Immature natural killer cell (primary cell): ENCODE measurements at places on chromosomes 16 and 17.

DNA sequence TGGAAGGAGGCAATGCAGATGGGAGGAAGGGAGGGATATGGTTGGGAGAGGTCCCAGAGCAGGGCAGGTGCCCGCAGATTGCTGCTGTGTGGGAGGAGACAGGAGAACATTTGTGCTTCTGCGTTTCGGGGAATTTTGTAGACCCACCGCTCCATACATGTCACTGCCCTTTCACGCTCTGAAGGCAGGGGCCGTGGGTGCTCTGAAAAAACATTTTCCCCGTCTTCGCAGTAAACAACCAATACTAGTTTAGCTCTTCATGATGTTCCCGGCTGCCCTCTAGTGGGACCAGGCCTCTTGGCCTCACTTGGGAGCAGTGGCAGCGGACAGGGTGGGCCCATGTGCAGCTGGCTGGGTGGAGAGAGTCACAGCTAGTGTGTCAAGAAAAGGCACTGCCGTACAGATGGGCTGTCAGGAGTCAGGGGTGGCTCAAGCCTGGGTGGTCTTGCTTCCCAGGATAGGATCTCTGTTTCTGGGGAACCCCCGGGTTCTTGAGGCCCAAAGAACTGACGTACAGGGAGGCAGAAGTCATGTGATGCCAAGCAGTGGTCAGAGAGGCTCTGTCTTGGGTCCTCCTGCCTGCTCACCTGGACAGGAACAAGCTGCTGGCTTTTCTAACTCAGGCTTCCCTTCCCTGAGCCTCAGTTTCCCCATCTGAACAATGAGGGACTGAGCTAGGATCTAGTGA, 46.5 kb upstream of the CPNE2 start:
- peak; percentile 32 for DNase-seq

DNA sequence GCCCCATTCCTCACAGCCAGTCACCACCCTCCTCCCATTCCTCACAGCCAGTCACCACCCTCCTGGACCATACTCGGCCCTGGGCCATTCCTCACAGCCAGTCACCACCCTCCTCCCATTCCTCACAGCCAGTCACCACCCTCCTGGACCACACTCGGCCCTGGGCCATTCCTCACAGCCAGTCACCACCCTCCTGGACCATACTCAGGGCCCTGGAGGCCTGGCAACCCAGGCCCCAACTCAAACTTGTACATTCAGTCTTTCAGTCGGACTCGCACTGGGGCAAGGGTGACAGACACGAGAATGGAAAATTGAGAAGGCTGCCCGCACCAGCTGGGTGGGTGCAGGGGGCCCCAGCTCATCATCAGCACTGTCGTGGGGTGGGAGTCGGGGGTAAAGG, 30.4 kb upstream of the FOXK2 start:
- DNase-seq: no peak

- DNase-seq: no peak
Observed at GRCh38 chr16:29303520-29303919, 103.0 kb downstream of the NPIPB11 start.

GRCh38 chr16:14196011-14196410, 124.9 kb downstream of the MRTFB start:
- DNase-seq: no peak

DNA sequence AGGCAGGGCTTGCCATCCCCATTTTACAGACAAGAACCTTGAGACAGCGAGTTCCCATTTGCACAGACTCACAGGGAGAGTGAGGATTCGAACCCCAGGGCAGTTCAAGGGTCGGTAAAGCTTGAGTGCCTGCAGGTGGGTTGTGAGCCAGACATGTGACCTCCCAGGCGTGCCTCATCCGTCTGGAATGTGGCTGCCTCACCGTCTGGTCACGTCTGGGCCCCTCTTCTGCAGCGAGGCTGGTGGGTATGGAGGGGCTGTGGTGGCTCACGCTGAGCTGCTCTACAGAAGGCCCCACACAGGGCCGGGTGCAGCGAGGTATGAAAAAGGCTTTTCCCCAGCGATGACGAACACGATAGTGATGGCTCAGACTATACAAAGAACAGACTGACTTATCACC, 35.8 kb upstream of the LHX1 start:
- DNase-seq: no peak

DNA sequence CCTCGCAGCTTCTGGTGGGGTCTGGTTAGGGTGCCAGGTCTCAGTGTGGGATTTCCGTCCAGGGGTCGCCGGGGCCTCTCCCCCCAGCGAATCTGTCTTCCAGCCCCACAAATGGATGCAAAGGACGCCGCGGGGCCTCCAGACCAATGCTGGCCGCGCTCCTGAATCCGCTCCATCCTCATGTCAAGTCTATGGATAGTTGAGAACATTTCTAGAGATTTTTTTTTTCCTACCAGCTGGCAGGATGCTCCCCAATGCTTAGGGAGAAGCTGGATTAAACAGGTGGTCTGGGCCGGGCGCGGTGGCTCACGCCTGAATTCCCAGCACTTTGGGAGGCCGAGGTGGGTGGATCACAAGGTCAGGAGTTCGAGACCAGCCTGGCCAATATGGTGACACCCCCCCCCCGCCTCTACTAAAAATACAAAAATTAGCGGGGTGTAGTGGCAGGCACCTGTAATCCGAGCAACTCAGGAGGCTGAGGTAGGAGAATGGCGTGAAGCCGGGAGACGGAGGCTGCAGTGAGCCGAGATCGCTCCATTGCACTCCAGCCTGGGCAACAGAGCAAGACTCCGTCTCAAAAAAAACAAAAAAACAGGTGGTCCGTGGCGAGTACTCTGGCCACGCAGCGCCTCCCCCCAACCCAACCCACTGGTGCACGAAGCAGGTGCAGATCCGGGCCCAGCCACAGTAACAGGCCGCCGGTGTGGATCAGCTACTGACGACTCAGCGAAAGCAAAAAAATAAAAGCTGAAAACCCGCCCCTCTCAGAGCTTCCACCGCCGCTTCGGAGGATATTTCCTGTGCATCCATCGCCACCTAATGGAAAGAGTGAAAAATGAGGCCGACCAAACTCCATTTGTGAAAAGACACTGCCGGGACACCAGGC, 1.1 kb upstream of the NXN start:
- peak; percentile 77 for DNase-seq

DNA sequence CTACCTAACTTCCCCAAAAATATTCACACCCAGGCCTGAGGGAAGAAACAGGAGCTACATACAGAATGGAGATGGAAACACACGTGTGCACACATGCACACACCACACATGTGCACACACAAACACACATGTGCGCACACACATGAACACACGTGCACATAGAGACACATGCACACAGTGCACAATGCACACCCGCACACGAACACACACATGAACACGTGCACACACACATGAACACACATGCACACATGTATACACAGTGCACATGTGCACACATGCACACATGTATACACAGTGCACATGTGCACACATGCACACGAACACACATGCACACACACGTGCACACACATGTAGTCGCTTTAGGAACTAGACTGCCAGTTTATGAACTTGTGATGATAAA, 18.8 kb downstream of the CA5A start:
- DNase-seq: no peak

DNA sequence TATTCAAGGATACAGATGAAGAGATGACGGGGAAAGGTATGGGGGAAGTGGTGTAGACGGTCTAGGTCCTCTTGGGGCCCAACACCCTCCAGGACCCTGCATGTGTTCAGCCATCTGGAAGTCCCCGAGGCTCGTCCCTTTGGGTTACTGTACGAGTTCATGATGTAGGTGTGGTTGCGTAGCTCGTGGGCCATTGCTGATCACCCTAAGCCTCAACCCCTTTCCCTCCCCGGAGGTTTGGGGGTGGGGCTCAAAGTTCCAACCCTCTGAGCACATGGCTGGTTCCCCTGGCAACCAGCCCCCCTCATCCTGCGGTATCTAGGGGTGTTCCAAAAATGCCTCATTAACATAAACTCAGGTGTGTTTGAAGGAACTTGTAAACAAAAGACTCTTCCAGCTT, 98.8 kb upstream of the METRNL start:
- no peak for DNase-seq

DNA sequence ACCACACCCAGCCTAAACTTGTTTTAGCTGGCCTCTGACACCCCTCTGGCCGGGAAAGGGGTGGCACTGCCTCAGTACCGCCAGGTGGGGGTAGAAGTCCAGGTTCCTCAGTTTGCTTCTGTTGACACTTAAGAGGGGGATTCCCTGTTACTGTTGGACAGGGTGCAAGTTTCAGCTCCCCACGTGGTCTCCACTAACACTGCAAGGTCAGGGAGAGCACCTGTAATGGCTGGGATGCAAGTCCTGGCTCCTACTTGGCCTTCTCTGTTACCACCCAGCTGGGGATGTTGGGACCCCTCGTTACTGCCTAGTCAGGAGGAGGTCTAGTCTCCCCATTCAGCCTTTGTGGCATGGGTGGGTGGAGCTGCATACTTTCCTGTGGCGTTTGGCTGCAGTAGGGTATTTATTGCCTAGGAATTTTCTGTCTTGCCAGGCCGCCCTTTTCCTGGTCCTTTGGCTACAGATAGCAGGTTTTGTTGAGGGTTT, 10.6 kb upstream of the MFAP4 start:
- no peak for DNase-seq

DNA sequence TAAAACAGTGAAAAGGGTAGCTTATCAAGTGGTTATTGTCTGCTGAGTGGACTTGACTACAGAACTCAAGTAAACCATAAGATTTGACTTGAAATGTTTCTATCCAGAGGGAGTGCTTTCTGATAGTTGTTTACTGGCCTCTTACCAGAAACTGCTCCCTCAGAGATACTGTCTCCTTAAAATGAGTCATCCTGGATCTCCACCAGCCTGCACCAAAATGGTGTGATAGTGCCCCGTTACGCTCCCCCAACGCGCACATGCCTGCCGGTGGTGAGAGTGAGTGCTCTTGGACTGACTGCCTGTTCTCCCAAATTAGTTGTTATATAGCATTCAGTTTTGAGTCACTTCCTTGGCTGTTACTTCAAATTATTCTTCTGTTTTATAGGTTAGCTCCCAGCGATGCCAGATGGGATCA, 22.9 kb downstream of the PRCD start:
- DNase-seq: no peak

DNA sequence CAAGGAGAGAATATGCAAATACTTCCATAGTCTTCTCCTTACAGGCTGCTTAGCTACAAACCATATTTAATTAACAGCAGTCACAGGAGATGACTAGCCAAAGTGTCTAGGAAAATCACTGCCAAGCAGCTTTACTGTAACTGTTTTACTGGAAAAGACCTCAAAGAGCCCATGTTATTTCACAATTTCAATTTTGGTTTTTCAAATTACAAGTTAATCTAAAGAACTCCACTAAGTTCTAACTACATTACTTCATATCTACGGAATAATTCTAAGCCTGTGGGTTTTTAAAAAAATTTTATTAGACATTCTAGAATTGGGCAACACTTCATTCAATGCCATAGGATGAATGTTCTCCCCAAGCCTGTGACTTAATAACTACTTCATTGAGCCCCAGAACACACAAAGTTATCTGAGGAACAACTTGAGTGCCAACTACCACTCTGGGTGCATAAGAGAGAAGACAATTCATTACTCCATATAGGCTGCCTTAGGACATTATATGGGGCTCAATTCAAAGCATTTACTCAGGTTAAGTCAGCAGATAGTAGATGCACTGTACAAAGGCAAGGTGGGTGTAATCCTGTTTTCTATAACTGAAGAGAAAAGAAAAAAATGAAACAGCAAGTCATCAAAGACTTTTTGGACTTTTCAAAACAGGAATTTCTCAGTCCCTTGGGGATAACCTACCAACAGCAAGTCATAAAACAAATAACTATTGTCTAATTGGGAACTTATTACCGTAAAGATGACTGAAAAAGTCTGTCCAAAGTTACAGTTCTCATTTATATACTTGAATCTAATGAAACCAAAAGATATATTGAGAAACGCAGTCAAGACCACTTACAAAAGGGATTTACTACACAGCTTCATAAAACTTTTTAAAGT, 33.0 kb downstream of the STAT3 start:
- DNase-seq: no peak

- no peak for DNase-seq
Observed at GRCh38 chr16:306911-307370, 24.0 kb downstream of the PDIA2 start.

DNA sequence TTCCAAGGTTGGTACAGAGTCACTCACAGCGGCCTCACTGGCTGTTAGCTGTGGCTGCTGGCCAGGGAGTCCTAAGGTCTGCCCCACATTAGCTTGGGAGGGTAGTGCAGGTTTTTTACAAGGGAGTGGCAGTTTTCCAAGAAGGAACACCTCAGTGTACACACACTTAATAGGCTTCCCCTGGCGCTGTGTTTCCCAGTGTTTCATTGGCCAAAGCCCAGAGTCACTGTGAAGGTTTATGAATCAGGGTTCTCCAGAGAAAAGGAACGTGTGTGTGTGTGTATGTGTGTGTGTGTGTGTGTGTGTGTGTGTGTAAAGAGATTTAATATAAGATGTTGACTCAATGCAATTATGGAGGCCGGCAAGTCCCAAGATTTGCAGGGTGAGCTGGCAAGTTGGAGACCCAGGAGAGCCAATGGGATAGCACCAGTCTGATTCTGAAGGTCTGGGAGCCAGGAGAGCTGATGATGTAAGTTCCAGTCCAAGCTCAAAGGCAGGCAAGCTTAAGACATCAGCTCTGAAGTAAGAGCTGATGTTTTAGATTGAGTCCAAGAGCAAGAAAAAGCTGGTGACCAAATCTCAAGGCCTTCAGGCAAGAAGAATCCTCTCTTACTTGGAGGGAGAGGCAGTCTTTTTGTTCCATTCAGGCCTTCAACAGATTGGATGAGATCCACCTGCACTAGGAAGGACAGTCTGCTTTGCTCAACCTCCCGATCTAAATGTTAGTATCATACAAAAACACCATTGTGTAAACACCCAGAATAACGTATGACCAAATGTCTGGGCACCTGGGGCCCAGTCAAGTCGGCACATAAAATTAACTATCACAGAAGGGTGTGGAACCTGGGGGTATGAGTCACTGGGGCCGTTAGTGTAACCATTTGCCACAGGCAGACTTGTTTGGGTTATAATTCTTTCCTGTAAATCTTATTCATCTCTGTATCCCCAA, 206.8 kb downstream of the PRKCA start:
- no peak for DNase-seq

DNA sequence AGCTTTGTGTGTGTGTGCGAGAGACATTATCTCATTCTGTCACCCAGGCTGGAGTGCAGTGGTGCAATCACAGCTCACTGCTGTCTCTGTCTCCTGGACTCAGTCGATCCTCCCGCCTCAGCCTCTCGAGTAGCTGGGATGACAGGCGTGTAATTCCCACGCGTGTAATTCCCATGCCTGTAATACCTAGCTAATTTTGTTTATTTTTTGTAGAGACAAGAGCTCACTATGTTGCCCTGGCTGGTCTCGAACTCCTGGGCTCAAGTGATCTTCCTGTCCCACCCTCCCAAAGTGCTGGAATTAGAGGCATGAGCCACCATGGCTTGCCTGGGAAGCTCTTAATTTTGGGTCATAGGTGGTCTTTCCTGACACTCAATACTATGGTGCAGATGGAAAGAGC, 205.3 kb upstream of the TNRC6C start:
- DNase-seq: no peak

- DNase-seq: no peak
Observed at GRCh38 chr16:84514295-84514873, 9.9 kb upstream of the MEAK7 start.

- no peak for DNase-seq
Observed at GRCh38 chr17:73482894-73483293, 161.4 kb downstream of the SDK2 start.
